ENCODE measurements at places on chromosomes 16 and 17.

DNA sequence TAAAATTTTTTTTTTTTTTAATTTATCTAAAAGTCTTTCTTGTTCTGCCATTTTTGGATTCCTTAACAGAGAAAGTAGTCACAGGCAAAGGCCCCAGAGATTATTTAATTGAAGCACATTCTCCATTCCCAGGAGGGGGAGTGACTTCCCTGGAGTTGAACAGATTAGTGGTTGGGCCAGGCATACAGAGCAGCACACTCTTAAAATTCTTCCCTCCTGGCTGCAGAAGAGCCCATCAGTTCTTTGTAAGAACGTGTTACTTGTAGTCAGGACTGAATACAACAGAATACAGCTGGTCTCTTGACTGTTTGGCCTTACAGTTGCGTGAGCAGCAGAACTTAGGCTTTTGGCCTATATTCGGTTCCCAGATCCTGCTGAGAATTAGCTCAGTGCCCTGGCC lies 1.8 kb downstream of the ALKBH5 start:
- DNase-seq, result peak; percentile 85

- no peak for DNase-seq
Observed at GRCh38 chr17:48735062-48735351, 6.5 kb upstream of the HOXB13 start.

GRCh38 chr17:10125531-10126275 lies 72.7 kb downstream of the GAS7 start:
- DNase-seq, result peak; percentile 92

DNA sequence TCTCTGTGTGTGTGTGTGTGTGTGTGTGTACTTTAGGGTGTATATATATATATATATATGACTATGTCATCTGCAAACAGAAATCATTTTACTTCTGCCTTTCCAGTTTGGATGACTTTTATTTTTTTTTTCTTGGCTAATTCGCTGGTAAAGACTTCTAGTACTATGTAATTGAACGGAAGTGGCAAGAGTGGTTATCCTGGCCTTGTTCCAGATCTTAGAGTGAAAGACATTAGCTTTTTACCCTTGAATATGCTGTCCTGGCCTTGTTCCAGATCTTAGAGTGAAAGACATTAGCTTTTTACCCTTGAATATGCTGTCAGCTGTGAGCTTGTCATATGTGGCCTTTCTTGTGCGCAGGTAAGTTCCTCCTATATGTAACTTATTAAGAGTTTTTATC lies 72.7 kb upstream of the MYOCD start:
- no peak for DNase-seq

DNA sequence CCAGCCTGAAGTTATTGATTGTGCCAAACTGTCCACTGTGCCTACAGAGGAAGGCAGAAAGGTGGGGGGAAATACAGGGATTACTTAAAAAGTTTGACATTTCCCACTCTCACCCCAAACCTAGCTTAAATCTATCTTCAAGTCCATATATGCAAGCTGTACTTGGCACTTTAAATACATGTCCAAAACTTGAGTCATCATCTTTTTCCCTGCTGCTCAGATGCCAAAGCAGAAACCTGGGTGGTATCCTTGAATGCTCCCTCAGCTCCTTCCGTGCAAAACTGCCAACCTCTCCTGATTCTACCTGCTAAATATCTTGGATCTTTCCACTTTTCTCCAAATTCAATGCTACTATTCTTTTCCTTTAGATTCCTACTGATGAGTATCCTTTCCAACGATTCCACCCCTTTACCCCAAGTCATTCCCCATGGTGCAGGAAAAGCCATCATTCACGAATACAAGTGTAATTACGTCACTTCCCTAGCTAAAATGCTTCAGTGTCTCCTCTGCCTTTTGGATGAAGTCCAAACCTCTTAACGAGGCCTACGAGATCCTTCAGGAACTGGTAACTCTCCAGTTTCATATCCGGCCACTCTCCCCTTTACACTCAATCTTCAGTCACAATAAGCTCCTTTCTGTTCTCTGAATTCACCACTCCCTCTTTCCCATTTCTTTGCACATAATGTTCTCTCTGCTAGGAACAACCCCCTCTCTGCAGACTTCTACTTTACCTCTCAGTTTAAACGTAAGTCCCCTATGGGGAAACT lies 9.3 kb downstream of the BECN1 start:
- DNase-seq, result peak; percentile 52

- DNase-seq, result no peak
Observed at GRCh38 chr16:26963109-26963508, 103.6 kb upstream of the C16orf82 start.

DNA sequence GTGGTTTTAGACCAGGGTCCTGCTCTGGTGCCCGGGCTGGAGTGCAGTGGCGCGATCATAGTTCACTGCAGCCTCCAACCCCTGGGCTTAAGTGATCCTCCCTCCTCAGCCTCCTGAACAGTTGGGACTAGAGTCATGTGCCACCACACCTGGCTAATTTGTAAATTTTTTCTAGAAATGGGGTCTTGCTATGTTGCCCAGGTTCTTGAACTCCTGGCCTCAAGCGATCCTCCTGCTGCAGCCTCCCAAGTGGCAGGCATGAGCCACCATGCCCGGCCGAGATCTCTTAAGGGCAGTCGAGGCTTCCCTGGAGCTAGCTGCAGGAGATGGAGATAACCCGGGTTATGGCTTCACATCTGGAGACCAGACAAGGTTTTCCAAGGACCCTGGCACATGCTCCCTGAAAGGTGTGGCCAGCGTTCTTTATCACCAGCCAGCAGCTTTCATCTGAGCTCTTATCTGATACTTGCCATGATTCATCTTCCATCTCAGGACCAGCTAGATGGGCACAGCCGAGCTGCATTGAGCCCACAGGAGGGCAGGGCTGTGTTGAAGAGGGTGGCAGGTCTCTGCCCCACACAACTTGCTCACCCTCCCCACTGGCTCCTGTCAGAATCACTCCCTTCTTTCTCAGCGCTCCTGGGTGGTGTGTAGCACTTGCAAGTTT lies 28.6 kb downstream of the SCNN1B start:
- no peak for DNase-seq

DNA sequence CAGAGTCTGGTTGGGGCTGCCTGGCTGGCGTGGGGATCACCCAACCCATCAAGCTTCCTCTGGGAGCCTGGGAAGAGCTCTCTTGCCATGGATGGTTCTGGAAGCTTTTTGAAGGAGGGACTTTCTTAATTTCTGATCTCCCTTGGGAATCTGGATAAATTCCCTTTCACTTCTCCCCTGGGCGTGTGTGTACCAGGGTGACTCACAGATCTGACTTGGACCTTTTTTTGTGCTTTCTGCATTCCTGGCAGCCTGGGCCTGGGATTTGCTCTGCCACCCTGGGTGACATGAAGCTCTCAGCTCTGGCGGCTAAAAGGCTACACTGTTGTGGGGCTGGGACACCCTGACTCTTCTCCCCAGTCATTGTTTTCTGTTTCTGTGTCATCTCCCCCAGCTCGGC lies 70.1 kb downstream of the ABCC1 start:
- no peak for DNase-seq

Measured in lung (tissue), 17 donors.